Cortex of kidney (tissue), 1 donor: ENCODE measurements at places on chromosomes 3 and 15.

DNA sequence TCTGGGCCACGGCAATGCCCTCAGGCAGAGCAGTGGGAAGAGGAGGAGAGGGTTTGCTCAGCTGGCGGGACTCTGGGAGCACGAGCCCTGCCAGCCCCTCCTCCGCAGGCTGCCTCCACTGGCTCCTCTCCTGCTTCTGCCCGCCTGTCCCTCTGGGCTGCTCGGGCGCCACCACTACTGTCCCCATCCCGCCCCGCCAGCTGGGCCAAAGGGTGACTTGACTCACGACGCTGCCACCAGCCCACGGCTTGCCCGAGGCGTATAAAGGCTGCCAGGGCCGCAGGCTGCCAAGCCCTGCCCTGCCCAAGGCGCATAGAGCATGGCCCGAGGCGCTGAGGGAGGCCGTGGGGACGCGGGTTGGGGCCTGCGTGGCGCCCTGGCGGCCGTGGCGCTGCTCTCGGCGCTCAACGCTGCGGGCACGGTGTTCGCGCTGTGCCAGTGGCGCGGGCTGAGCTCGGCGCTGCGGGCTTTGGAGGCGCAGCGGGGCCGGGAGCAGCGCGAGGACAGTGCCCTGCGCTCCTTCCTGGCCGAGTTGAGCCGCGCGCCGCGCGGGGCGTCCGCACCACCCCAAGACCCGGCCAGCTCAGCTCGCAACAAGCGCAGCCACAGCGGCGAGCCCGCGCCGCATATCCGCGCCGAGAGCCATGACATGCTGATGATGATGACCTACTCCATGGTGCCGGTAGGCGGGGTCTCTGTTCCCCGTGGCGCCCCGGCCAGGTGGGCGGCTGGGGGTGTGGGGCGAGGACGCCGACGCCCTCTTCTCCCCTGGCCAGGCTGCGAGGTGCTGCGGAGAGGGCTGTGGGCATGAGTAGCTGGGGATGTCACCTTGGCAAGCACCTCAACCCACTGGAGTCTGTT, at the start of gene GLDN:
TSS of gene GLDN (plus strand) at position 290 of the 861 bp plus-strand sequence. CDS start at position 320, 30 bp downstream.
- no peak for DNase-seq

DNA sequence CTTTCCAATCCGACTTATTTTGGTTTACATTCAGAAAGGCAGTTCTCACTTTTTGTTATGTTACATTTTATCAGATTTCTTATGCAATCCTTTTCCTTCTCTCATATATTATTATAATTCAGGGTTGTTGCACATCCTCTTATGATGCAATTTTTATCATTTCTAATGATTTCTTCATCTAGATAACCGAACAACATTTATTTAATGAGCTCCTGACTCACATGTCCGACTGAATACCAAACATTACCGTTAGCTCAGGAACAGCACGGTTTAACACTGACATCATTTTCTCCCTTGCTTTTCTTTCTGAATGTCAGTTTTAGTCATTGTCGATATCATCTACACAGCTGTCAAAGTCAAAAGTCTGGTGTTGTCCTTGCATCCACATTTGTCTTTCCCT, 199.2 kb downstream of the BCHE start:
- no peak for DNase-seq

- DNase-seq, result no peak
Observed at GRCh38 chr15:64640146-64640871, 135.1 kb downstream of the RBPMS2 start.

GRCh38 chr3:185242642-185243041, 11.2 kb downstream of the EHHADH start:
- DNase-seq, result no peak

DNA sequence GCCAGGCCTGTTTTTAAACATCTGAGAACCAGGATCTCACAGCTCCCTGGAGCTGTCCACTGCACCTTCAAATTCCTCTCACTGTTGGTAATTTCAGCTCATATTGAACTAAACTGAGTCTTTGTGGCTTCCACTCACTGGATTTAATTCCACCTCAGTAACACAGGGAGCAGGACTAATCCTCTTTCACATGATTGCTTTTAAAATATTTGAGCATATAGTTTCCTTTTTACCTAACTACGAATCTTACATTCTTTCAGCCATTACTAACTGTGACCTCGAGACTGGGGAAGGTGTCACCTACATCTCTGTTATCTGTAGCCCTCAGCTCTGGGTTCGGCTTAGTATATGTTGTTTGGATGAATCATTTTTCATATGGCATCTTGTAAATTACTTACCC, 194.3 kb upstream of the C2CD4B start:
- no peak for DNase-seq

- DNase-seq, result no peak
Observed at GRCh38 chr3:45491344-45491743, 103.0 kb downstream of the LARS2 start.

DNA sequence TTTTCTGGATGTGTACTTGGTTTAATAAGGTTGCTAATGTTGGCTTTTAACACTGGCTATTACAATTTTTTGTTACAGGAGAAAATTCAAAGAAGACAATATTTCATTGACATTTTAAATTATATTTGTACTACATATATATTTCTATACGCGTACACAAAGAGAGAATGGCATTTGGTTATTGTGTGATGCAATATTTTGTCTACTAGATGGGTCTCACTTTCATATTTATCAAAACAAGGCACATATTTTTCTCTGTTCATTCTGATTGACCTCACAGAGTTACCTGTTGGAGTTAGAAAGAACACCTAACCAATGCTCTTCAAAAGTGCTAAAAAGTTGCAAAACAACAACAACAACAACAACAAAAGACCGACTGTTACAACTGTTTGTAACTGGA, 50.2 kb upstream of the VGLL3 start:
- no peak for DNase-seq

- DNase-seq, result no peak
Observed at GRCh38 chr15:52730173-52730572, 51.0 kb upstream of the ATOSA start.

DNA sequence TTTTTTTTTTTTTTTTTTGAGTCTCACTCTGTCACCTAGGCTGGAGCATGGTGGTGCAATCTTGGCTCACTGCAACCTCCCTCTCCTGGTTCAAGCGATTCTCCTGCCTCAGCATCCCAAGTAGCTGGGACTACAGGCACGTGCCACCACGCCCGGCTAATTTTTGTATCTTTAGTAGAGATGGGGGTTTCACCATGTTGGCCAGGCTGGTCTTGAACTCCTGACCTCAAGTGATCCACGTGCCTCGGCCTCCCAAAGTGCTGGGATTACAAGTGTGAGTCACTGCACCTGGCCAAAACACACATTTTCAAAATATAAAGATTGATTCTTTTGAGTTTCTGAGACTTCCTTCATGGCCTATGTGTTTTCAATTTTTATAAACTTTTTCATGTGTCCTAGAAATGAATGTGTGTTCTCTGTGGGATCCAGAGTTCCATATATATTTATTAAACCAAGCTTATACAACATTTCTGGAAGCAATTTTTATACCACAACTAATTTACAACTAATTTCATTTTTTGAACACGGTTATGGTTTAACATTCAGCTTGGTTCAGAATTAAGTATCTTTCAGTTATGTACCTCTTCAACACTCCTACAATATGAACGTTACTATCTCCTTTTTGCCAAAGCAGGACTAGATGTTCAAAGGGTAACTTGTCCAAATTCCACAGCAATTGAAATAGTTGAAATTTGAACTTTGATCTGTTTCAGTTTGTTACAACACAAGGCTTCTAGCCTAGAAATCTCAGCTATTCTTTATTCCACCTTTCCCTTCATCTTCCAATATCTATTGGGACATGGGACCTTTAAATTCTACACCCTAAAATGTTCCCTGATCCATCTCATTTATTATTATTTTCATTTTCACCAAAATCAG, 1.5 kb downstream of the ACAD11 start:
- no peak for DNase-seq
